ENCODE measurements at places on chromosomes 3 and 15.

DNA sequence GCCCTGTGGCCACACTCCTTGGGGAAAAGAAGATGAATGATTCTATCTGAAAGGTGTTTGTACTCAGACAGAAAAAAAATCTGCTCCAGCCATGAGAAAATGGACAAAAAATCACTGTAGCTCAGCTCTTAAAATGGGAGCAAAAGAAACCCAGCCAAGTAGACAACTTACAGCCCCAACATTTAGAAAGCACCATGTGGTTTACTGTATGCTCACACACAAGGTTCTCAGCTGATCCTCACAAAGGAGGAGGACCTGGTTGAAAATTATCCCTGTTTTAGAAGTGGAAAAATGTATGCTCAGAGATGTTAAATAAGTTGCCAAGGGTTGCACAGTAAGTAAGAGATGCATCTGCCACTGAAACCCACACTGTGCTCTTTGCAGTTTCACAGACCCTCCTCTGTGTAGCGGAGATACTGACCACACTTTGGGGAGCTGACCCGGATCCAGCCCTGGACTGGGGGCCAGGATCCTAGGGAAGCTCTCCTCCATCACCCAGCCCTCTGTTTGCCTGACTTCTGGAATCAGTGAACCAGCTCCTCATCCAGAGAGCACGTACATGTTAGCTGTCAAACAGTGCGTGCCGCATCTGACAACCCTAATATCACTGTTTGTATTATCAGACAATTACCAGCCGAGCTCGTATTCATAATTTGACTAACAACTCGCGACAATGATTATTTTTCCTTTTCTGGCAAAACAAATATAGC, 32.7 kb upstream of the TPRG1 start:
- DNase-seq, result no peak

- DNase-seq, result peak; percentile 48
Measured at GRCh38 chr3:171646357-171647133, 163.7 kb downstream of the PLD1 start.

DNA sequence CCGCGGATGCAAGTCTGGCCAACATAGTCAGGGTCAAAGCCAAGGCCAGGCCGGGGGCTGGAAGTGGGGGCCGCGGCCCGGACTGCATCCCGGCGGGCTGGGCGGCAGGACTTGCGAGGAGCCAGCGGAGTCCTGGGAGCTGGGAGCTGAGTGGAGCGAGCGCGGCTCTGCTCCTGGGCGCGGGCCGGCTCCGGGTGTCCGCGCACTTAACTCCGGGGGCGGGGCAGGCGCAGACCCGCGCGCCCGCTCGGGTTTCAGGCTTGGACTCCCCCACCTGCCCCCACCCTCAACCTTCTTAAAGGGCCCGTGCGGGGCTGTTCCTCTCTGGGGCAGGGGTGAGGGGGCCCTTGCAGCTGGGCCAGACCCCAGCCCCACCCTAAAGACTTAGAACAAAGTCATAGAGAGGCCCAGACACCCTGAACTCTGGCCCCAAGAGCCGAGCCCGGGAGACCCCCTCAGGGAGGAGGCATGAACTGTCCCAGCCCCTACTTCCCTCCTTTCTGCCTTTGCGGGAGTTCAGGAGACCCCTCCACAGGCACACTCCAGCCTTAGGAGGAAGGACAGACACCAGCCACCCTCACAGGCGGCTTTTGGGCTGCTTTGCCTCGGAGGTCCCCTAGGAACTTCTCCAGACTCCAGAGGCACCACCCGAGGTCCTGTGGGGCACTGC, at the start of gene CSPG4:
Gene CSPG4, minus strand, starts transcription at position 181 of the 670 bp plus-strand sequence. Its CDS starts 93 bp downstream, at position 88.
- DNase-seq, result no peak

DNA sequence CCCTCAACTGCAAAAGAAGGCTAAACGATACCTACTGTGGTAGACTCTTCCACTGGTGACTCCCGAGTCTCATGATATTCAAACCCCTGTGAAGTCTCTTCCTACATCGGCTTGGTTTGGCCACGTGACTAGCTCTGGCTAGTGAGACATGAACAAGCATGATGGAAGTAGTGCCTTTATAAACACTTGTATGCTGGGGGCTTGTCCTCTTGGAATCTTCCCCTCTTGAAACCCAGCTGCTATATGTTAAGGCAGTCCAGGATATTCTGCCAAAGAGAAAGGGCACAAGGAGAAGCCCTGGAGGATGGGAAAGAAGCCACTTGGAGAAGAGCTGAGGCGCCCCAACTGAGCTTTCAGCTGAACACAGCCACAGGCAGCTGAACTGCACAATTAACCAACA, 16.4 kb downstream of the RBP1 start:
- DNase-seq, result no peak

Measured in AG09309 (cell line).